ENCODE measurements at places on chromosomes 4 and X.

- DNase-seq: no peak
Observed at GRCh38 chrX:22365460-22365859, 92.7 kb downstream of the CBLL2 start.

DNA sequence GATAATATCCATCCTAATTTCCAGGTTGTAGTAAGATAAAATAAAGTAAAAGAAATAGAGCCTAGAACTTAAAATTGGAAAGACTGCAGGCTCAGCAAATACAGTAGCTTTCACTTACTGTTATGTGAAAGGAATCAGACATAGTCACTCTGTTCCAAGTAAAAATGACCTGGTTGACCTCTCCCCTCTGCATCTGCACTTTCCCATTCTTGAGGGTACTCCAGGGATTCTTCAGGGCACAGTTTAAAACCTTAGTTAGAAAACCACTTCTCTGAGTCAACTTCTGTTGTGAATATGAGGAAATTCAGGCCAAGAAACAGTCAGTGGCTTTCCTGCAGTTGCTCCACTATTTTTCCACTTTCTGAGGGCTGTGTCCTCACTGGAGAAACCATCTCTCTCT, 42.9 kb downstream of the FRAS1 start:
- no peak for DNase-seq

DNA sequence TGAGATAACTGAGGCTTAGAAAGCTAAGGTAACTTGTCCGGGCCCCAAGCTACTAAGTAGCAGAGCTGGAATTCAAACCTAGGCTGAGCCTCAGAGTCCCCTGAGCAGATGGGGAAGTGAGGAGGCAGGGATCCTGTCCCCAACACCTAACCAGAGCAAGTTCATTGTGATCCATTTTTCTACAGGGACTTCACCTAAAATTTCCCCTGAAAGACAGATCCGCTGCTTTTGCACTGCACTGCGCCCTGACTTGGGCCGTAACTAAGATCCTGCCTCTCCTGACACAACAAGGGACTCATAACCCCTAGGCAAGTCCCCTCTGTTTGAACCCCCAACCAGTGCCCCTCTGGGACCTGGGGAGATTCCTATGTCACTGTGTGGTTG, 25.6 kb upstream of the MTM1 start:
- no peak for DNase-seq

DNA sequence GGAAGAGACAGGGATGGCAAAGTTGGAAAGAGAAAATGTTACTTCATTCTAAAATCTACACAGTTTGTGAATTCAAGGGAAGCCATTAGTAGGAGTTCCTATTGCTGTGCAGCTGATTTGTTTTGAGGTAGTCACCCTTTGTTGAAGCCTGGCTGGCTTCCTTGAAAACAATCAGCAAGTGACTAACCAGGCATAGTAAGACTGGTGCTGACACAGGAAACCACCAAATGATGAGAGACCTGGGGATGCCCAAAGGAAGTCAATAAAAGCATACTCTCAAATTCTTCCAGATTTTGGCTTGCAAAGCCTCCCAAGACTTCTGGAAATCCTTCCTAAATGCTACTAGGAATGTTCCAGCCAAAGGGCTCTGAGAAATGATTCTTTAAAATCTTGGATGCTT, 23.9 kb upstream of the PRDM8 start:
- no peak for DNase-seq

DNA sequence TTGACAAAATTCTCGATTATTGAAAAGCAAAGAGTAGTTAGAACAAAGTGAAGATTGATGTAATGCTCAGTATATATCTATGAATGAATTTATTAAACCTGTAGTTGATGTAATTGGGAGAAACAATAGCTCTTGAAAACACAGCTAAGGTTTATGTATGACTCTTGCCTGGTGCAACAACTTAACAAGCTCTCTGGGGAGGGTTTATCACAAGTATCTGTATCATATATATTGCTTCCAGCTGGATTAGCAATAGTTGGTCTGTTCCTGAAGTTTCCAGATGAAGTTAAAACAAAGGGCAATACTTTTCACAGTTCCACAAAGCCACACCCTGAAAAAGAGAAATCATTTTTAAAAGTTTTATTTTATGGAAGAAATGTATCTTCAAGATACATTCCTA, 91.4 kb downstream of the ARSJ start:
- DNase-seq: no peak

DNA sequence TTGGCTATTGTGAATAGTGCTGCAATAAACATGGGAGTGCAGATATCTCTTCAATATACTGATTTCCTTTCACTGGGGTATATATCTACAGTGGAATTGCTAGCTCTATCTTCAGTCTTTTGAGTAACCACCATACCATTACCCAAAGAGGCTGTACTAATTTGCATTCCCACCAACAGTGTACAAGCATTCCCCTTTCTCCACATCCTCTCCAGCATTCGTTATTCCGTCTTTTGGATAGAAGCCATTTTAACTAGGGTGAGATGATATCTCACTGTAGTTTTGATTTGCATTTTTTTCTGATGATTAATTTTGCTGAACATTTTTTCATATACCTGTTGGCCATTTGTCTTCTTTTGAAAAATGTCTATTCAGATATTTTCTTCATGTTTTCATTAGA, 110.3 kb downstream of the PRDM5 start:
- no peak for DNase-seq

DNA sequence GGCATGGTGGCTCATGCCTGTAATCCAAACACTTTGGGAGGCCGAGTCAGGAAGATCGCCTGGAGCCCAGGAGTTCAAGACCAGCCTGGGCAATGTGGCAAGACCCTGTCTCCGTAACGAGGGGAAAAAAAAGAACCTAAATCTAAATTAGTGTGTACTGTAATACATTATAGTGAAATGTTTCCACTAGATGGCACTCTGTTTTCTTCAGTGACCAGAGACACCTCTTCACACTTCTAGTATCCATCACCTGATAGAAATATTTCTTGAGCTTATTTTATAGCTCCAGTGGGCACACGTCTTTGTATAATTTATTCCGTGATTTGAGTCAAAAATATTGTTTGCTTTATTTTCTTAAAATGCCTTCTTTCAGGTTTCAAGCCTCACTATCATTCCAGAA, 600.9 kb upstream of the DIPK2B start:
- DNase-seq: no peak

DNA sequence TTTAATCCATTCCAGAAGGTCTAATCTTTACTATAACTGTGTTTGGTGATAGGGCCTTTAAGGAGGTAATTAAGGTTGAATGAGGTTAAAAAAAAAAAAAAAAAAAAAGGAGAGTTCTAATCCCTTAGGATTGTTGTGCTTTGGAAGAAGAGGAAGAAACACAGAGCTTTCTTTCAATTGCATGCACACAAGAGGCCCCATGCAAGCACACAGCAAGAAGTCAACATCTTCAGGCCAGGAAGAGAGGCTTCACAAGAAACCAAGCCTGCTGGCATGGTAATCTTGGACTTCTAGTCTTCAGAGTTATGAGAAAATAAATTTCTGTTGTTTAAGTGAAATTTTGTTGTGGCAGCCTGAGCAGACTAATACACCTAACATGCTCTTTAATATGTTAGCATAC, 118.6 kb downstream of the NAA11 start:
- DNase-seq: no peak

GRCh38 chr4:82097504-82097903, 276.3 kb downstream of the HNRNPD start:
- DNase-seq: no peak

GRCh38 chr4:125321709-125322365, 7.1 kb downstream of the FAT4 start:
- DNase-seq: no peak

DNA sequence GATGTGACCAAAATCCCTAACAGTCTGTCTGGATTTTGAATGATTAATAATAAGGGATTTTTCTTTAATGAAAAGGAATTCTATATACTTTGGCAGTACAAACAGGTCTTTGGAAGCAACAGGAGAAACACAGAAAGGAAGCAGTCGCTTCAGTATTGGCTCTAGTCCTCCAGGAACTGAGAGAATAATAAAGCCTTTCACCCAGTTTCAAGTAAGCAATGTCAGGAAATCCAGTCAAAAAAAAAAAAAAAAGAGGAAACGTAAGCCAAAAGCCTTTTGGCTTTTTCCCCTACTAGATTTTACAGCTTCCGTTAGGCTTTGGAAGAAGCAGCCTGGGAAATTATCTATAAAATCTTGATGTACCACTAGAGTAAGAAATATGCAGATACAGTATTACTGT, 61.7 kb upstream of the HDAC8 start:
- no peak for DNase-seq

DNA sequence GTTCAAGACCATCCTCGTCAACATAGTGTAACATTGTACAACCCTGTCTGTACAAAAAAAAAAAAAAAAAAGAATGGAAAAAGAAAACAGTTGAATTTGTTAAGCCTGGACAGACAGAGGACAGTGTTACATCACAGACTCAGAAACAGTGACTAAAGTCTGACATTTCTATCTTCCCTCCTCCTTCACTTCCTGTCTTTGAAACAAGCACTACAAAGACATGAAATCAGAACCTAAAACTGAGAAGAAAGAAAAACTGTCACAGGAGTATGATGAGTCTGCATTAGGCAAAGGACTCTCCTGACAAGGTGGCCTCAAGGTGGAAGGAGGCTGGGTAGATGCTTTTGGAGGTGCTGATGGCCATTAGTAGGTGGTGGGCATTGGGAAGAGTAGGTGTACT, 126.7 kb downstream of the RBM47 start:
- no peak for DNase-seq

- no peak for DNase-seq
Observed at GRCh38 chr4:106551724-106552123, 183.1 kb upstream of the GIMD1 start.

- no peak for DNase-seq
Observed at GRCh38 chrX:18971506-18971905, 12.4 kb downstream of the PHKA2 start.

GRCh38 chr4:39641451-39641850, 2.8 kb upstream of the SMIM14 start:
- no peak for DNase-seq

GRCh38 chr4:65668201-65669089, 1.8 kb downstream of the EPHA5 start:
- no peak for DNase-seq

- no peak for DNase-seq
Observed at GRCh38 chr4:6957148-6957520, 47.5 kb downstream of the TBC1D14 start.

DNA sequence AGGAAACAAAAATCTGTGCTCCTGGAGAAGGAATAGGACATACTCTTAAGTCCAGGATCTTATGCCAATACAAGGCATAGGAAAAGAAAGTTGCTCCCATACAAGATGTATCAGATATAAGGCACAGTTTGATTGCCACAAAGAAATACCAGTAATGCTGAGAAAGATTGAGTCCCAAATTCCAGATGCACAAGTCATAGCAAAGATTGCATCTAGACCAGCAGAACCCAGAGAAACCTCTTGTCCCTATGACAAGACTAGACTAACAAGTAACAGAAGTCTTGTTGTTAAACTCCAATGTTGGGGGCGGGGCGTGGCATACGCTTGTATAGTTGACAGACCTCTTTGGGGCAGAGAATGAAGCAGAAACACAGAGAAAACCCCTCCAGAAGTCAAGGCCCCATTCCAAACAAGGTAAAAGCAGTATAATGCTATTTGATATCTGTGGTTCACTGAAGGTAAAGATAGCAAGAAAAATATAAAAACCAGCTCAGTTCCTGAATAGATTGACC, 671.5 kb upstream of the GRIA3 start:
- no peak for DNase-seq

DNA sequence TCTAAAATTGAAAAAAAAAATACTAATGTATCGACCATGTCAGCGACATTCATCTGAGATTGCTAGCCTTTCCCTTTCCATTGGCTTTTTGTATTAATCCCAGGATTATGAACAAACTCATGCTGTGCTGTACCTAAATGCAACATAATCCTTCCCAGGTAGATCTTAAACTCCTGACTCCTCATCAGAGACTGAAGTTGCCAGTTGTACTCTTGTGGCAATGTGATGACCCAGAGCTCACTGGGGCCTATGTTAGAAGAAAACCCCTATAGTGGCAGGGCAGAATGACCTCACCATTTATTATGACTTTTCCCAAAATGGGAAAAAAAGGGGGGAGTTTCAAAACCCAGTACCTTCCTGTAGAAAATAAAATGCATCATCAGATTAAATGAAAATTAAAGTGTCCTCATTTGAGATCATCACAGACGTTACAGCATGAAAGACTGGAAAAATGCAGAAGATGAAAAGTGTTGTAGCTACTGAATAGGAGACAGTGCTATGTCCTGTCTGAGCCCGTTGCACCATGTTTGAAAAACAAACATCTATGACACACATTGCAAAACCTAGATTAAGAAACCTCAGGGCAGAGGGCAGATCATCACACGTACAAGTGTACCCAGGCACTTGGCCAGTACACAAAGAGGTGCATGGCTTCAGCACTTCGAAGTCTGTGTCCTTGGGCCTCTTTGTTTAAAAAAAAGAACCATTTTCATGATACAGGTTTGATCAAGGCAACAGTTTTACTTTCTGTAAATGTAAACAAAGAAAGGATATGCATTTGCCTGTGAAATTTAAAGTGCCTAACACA, 6.8 kb upstream of the ACSL4 start:
- no peak for DNase-seq

GRCh38 chr4:152573861-152574260, 38.0 kb upstream of the FBXW7 start:
- DNase-seq: no peak

DNA sequence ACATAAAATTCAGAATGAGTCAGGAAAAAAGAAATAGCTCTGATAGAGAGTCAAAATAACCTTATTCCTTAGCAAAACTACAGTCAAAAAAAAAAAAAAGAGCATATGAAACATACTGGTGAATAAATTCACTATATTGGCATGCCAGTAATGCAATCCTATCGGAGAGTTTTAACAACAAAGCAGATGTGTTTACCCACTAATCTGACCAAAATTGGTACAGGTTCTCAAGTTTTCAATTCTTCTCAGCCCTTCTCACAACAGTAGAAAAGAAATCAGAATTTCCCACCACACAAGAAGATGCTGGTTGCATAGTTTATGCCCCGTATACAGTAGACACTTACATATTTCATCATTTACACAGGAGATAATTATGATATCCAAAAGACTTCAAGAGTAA, 59.4 kb downstream of the LCORL start:
- no peak for DNase-seq

- DNase-seq: peak; percentile 90
Observed at GRCh38 chr4:26028793-26029567, 115.0 kb downstream of the SMIM20 start.

- no peak for DNase-seq
Observed at GRCh38 chr4:39855909-39856512, 121.7 kb downstream of the PDS5A start.

DNA sequence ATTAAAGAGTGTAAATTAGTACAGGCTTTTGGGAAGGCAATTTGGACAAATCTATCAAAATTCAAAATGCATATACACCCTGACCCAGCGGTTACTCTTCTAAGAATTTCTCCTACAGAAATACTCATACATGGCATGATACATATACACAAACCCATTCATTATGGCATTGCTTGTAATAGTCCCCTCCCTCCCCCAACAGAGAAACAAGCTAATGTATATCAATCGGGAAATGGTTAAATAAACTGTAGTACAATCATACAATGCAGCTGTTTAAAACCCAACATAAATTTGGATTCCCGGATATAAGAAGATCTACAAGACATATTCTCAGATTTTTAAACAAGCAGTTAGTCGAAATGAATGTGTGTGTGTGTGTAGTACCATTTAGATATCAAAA, 808 bp downstream of the HUWE1 start:
- no peak for DNase-seq

GRCh38 chrX:22234380-22234779, 38.3 kb upstream of the CBLL2 start:
- no peak for DNase-seq

Measured in left forelimb (tissue), 1 donor.